ENCODE measurements at places on chromosomes 3 and 15. TPM values are rescaled to one million over a fixed set of nuclear protein-coding genes. Genes with fewer than 3 reads are reported as not detected.

ZNF770 gene
- total RNA-seq: 26.0 TPM

TRIM42 gene
- not detected for total RNA-seq

IMP3 gene
- 66.3 TPM for total RNA-seq

SLC28A1 gene
- 2.6 TPM for total RNA-seq

BFSP2 gene
- total RNA-seq: not detected

Measured in mucosa of gallbladder (tissue), 1 donor.